CD8-positive, alpha-beta memory T cell (primary cell): ENCODE measurements at places on chromosomes 6 and 20. TPM values are rescaled to one million over a fixed set of nuclear protein-coding genes. Genes with fewer than 3 reads are reported as not detected.

Gene KIF3B
- 5.7 TPM for polyA plus RNA-seq

Gene ARG1
- not detected for polyA plus RNA-seq

Gene ALDH8A1
- polyA plus RNA-seq = 0.08 TPM

Gene E2F1
- polyA plus RNA-seq = 0.52 TPM

Gene TUBB2B
- 0.59 TPM for polyA plus RNA-seq

DNA sequence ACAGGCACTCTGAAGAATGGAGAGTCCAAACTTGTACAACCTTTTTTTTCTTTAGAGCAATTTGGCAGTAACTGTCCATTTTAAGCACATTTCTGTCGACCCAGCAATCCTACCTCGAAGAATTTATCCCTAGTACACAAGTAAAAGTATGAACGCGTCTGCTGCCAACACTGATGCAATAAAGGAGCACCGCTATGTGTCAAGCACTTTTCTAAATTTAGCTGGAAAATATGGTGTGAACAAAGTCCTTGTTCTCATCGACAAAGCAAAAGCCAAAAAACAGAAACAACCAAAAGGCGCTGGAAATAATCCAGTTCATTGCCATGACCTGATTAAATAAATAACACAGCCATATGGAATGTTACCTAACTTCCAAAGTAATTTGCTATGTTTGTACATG lies 1.1 kb downstream of the DPM1 start:
- no peak for DNase-seq

DNA sequence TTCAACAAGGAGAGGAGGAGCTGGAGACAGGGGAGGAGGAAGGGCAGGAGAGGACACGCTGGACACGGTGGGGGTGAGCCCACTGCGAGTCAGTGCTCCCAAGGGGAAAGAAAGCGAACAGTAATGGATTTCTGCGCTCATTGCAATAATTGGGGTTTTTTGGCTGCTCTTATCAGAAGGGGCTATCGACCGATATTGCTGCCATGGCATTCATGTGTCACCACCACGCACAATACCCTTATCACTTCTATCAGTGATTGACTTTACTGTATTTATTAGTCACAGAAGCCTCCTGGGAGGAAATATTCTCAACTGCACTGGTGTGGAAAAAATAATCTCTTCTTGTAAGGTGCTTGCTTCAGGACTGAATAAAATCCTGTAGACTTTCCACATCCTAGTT lies 55.8 kb downstream of the CEP43 start:
- DNase-seq = peak; percentile 24

GRCh38 chr6:137399881-137400443 lies 94.2 kb downstream of the OLIG3 start:
- no peak for DNase-seq

GRCh38 chr20:39835130-39835842 lies 853.8 kb downstream of the MAFB start:
- no peak for DNase-seq

DNA sequence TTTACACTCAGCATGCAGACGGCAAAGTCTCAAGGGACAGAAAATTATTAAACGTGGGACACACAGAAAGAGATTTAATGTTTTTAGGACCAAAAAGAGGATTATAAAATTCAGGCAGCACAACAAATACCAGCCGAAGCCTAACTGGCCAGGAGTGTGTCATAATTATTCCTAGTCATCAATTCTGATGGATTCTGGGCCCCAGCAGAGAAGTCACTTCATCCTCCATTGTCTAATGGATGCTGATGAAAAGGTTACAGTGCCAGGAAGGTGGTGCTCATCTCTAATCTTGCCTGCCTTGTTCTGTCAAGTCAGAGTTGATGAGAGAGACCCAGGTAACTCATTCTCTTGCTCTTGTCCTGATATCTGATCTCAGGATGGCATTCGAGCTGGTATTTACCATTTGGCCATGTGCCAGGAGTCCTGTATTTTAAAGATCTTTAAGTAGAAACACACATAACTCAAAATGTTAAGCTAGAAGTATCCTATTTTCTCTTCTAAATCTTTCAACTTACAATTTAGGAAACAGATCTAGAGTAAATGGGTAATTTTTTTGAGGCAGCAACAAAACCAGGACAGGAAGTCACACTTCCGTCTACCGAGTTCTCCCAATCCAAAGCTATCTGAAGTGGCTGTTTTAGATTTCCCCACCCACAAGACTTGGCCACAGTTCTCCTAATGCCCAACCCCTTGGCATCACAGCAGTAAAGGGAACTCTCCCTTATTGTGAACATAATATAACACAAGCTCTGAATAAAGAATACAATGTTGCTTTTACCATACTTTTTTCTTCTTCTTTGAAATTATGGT lies 50.0 kb downstream of the ADAT2 start:
- DNase-seq = peak; percentile 2

DNA sequence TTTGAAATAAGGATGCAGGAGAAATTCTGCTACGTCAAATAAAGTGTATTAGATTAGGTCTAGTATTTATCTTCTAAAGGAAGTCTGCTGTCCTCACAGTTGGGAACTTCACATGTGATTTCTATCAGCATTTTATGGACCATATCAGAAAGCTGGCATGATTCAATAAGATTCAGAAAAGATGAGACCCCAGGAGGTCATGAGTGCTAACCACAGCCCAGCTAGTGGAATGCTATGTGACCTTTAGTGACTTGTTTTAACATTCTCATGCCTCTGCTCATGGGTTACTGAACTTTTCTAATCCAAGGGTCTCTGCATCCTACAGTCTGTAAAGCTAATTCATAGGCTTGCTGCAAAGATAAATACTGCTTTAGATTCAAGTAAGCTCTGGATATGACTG lies 150.1 kb downstream of the GMPR start:
- no peak for DNase-seq

DNA sequence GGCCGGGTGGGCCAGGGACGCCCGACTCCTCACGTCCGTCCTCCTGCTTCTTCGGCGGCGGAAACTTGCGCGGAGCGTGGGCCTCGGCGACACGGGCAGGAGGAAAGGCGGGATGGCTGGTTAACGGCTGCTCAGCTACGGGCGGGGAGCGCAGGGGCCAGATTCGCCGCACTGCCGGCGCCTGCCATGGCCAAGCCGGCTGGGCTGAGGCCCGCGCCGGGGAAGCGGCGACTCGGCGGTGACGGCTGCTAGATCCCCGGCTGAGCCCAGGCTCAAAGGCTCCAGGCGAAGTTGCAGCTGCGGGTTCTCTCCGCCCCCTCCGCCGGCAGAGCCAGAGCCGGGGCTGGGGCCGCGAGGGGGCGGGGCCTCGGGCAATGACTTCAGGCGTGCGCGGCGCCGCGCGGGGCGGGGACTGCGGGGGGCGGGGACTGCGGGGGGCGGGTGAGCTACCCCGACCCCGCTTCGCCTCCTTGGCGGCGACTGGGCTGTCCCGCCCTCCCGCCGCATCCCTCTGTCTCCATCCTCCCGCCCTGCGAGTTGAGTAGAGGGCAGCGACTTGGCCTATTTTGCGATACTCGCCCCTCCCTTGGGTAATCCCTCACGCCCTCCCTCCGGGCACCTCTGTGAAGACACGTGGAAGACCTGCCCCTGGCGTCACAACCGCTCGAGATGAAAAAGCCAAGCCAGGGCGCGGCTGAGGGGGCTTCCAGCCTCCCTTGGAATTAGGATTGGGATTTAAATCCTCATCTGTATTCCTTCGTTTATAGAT lies at the start of gene CEP85L:
CEP85L (minus strand) TSS at position 310 of the 769 bp plus-strand sequence. CDS start 322 bp downstream, outside the sequence.
- DNase-seq = peak; percentile 87

DNA sequence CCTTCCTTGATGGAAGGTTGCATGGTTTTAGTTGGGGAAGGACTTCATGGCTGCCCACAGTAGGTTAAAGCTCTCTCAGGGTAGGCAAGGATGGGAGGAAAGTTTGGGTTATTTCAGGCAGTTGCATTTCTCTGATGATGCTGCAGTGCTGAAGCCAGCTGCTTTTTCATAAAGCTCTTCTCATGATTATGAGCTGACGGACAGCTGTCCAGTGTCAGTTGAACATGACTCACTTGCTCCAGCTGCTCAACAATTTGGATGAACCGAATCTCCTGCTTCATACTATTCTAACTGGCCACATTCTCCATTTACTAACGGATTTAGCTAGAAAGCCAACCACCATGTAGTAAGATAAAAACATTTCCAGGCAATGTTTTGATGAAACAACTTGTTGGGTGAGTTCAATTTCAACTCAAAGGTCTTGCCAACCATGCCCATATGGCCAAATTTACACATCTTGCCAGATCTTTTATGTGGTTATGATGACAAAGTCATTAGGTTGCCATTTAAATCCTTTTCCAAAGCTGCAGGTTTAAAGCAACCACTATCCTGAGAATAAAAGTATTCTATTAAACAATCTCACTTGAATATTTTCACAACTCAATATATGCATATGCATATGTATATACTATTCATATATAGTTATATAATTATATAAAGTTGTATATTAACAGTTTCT lies 125.9 kb downstream of the HS3ST5 start:
- no peak for DNase-seq

GRCh38 chr6:45036103-45036502 lies 292.0 kb upstream of the RUNX2 start:
- no peak for DNase-seq

- DNase-seq = no peak
These were observed 773.4 kb downstream of the KIF16B start for GRCh38 chr20:15799871-15800270.

GRCh38 chr20:53723621-53724020 lies 130.0 kb upstream of the ZNF217 start:
- no peak for DNase-seq

DNA sequence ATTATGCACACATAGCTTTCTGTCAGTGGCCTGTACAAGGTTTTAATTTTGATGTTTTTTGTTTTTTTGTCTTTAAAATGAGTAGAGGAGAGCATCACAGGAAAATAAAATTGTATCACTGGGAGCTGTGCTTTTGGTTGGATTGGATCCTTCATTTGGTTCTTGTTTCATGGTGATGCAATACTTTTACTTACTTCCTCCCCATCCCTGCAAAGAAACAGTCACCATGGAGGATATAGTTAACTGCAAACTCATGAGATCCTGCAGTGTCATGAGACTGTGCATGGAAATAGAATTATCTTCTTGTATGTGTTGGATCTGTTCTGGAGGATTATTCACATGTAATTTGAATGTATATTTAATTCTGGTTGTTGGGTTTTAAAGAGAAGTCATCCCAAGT lies 122.3 kb downstream of the JARID2 start:
- no peak for DNase-seq

- DNase-seq = no peak
These were observed 193.1 kb downstream of the NRN1 start for GRCh38 chr6:5813625-5814027.
